GM23248 (cell line): ENCODE measurements at places on chromosomes 5 and 9. TPM values are rescaled to one million over a fixed set of nuclear protein-coding genes. Genes with fewer than 3 reads are reported as not detected.

GRCh38 chr5:137629646-137630045 lies 106.2 kb downstream of the KLHL3 start:
- peak; percentile 71 for DNase-seq

DNA sequence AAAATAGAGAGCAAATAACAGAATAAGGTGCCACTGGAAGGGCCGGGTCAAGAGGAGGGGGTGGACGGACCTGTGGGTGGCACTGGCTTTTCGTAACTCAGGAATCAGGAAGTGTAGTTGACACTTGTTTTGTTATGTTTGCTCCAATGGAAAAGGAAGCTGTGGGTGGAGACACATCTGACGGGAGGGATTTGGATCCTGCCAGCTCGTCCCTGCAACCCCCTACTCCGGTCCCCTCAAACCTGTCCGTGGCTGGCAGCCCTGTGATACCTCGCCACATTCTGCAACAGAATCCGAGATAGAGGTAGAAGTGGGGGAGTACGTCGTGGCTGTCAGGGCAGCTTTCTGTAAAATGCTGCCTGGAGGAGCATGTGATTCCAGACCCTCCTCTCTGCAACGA lies 104.2 kb upstream of the IER5L start:
- no peak for DNase-seq

DNA sequence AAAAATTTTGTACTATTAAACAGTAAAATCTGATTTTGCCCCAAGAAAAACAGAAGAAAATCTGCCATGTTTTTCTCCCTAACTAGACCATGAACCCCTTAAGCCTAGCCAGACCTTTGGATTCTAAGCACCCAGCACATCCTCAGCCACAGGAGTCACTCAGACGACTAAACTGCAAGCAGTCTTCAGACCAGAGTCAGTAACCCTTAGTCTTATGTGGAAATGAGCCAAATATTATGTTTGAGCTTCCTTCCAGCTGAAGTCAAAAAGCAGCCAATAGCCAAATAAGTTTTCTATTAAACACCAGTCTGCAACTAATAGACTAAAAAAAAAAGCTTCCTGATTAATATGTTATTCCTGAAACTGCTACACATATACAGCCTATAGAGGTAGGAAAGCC lies 47.4 kb downstream of the GOLPH3 start:
- DNase-seq, result no peak

- no peak for DNase-seq
These were observed 24.6 kb downstream of the TLE1 start for GRCh38 chr9:81664638-81665222.

- peak; percentile 68 for DNase-seq
These were observed 8.0 kb downstream of the PTCD2 start for GRCh38 chr5:72328172-72328571.

DNA sequence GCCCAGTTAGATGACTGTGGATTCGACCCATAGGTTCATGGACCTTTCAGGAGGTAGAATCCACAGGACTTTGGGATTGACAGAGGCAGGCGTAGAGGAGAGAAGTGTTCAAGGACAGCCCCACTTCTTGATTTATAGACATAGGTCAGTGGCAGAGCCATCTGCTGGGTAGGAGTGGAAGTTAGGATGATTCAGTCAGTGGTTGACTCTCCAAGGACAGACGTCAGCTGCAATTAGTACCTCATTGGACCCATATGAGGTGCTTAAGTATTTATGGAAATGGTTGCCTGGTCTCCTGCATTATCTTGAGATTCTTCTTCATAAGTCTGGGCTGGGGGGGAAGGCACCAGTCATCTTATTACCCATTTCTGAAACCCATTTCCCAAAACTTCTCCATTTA lies 70.9 kb downstream of the SH3RF2 start:
- peak; percentile 3 for DNase-seq

DNA sequence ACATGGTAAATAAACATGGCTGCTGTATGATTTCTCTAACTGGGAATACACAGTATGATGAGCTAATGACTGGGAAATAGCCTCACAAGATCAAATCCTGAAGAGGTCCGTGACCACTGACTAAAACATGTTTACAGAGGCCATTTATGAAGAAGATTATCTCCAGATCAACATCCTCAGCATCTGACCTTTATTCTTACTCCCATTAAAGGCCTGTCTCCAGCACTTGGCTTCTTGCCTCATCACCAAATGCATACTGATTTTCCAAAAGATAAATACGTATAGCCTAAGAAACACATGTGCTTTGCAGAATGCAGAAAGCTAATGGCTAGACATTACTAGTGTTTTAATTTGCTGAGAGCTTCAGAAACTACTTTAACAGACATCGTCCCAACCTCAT lies 108.0 kb upstream of the TSLP start:
- no peak for DNase-seq

DNA sequence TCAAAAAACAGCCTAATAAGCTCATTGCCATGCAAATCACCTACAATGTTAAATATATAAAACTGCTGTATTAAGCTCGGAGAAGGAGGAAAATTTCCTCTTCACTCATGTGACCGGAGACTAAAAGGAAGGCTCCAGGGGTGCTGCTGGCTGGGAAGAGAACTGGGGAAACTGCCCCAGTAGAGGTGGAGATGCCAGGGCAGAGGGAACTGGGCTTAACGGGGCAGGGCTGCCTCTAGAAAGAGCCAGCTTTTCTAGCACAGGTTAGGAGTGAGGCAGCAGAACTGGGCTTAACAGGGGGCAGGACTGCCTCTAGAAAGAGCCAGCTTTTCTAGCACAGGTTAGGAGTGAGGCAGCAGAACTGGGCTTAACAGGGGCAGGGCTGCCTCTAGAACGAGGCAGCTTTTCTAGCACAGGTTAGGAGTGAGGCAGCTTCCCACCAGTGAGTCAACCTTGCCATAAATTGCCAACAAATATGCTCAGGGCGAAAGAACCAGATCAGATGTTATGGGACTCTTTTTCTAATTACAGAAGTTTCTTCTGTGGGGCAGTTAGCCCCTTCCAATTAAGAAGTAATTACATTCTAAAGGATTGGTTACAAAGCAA lies 115.3 kb downstream of the FANCC start:
- DNase-seq, result no peak

- no peak for DNase-seq
These were observed 113.4 kb upstream of the CCNH start for GRCh38 chr5:87526131-87526530.

GRCh38 chr9:90331826-90332575 lies 310.6 kb downstream of the DIRAS2 start:
- peak; percentile 39 for DNase-seq

- peak; percentile 79 for DNase-seq
These were observed 1.6 kb upstream of the SPZ1 start for GRCh38 chr5:80318212-80318611.

- no peak for DNase-seq
These were observed 9.2 kb upstream of the SHOC1 start for GRCh38 chr9:111803924-111804323.

DNA sequence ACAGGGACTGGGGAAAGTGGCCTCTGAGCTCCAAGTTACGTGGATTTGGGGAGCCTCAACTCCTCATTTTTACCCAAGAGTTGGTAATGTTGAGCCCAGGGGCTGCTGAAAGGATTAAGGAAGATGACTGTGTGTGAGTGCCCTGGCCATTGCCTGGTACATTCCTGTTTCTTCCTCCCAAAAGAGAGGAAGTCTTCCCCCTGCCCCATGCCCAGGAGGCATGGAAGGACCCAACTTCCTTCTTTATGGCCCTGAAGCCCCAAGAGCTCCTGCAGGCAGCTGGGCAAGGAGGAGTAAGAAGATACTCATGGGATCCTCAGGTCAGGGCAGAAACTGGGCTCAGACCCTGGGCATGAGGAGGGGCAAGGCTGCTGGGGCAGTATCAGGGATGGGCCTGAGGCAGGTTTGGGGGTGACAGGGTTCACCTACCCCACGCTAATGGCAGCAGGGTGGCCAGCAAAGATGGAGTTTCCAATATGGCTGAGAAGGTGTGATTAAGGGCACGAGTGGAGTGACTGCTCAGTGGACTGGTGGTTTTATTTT lies 118.3 kb upstream of the MVB12B start:
- no peak for DNase-seq

DNA sequence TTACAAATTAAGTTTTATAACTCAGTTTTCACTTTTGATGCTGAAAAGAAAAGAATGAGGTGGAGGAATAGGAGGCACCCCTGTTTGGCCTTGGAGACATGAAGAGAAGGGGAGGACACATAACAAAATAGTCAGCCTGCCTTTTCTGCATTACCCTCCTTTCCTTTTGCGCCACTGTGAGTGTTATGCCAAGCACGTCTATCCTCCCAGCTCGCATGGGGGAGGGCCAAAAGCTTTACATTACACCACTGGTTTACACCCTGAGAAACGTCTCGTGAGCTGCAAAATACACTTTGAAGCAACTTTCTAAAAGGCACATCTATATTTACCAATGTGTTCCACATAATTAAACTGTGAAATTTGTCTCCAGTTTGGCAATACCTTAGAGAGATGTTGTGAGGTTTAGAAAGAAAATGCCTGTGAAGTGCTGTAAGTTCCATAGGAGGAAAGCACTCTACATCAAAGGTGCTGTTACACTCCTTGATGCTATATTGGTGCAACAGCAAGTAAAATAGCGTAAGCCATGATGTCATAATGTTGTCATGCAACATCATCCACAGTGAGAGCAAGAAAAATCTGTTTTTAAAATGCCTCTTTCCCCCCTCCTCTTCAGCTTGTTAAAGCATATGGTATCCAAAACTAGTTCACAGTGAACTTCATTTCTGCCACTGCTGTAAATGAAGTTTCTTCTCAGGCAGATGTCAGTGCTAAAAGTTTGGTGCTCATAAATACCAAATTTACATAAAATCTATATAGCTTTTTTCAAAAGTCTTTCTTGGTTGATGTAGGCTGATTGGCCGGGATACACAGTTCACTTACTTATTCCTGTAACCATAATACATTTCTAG lies 50.3 kb downstream of the CETN3 start:
- no peak for DNase-seq

- no peak for DNase-seq
These were observed 22.5 kb downstream of the PALM2AKAP2 start for GRCh38 chr9:109802491-109802890.

- DNase-seq, result no peak
These were observed 84.6 kb downstream of the HRH2 start for GRCh38 chr5:175742290-175742994.

- DNase-seq, result peak; percentile 11
These were observed 384.5 kb upstream of the CDH6 start for GRCh38 chr5:30808996-30809395.

DNA sequence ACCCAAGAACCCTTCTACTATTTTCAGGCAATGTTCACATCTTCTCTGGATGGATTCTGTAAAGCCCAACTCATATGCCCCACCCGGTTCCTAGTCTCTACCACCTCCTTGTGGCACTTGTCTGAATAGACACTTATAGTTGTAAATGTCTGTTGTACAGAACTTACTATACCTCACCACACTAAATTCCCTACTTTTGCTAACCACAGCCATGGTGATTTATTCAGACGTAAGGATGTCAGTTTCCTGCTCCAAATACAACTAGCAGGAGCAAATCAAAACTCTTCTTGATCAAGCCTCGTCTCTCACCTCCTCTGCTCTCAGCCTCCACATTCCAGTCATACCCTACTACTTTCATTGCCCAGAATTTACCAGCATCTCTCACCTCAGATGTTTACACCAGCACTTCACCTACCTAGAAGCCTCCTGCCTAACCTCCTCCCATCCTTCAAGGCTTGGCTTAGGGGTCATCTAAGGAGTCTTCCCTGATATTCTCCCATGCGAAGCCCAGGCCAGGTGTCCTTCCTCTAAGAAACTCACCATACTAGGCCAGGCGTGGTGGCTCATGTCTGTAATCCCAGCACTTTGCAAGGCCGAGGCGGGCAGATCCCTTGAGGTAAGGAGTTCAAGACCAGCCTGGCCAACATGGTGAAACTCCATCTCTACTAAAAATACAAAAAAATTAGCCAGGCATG lies 75.5 kb downstream of the MAPKAP1 start:
- peak; percentile 78 for DNase-seq

GRCh38 chr5:68245319-68245718 lies 29.8 kb downstream of the PIK3R1 start:
- peak; percentile 55 for DNase-seq

DNA sequence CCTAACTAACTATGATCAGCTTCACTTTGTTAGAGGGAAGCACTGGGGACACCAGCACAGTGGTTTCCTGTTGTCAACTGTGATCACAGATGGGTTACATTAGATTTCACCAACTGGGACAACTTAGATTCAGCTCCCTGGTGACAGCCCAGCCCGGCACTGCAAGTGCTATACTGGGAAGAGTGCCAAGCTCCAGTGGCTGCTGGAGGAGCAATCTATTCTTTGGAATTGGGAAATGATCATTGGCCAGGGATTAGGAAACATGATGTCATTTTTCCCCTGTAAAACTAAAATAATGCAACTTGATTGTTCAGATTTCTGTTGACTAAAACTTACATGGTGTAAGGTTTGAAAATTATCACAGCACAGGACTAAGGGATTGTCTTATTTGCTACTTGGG lies 33.2 kb downstream of the PTGR1 start:
- peak; percentile 4 for DNase-seq

DNA sequence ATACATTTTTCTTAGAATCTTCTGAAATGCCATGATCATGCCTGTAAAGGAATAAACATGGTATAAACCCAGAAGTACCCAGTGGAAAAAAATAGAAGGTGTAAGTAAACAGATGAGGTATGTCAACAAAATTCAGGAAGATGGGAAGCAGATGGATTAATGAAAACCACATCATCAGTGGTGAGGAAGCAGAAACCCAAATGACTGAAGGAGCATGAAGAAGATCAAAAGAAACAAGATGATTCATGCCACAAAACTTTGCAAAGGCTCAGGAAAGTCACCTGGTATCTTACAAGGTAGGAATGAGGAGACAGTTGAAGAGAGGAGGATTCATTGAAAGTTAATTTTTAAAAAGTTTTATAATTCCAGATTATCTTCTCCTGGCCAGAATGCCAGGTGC lies 132.8 kb upstream of the PAPPA start:
- no peak for DNase-seq

PFN3 gene
- not detected in 2 replicates for polyA plus RNA-seq

CAVIN4 gene
- polyA plus RNA-seq, result 0.60 and 0.65 TPM in 2 replicates

CRB2 gene
- polyA plus RNA-seq, result not detected in 2 replicates

FLT4 gene
- not detected in 2 replicates for polyA plus RNA-seq

SLC34A3 gene
- polyA plus RNA-seq, result not detected in 2 replicates

DCP2 gene
- polyA plus RNA-seq, result 8.1 and 13.5 TPM in 2 replicates

ATP6V0E1 gene
- 675 and 702 TPM in 2 replicates for polyA plus RNA-seq

CATSPER3 gene
- polyA plus RNA-seq, result 0.14 and 0.18 TPM in 2 replicates

PCDHGA12 gene
- 6.7 and 8.5 TPM in 2 replicates for polyA plus RNA-seq

CREBRF gene
- polyA plus RNA-seq, result 3.2 and 3.5 TPM in 2 replicates

GABRA6 gene
- not detected in 2 replicates for polyA plus RNA-seq

BSPRY gene
- polyA plus RNA-seq, result not detected in 2 replicates
